ENCODE measurements at places on chromosomes 1 and 21. TPM values are rescaled to one million over a fixed set of nuclear protein-coding genes. Genes with fewer than 3 reads are reported as not detected.

Gene MYOM3
- 0.70 TPM for total RNA-seq

GRCh38 chr1:47963568-47964358 lies 33.4 kb downstream of the TRABD2B start:
- no peaks in the 10 kb centered on the region for H3K27me3 ChIP-seq
- H3K27ac ChIP-seq, result no peak overlapping the region
- peak; percentile 35 for DNase-seq
- no peaks in the 10 kb centered on the region for H3K4me1 ChIP-seq
- H3K4me3 ChIP-seq, result no peak overlapping the region
- H3K36me3 ChIP-seq, result no peaks in the 10 kb centered on the region

DNA sequence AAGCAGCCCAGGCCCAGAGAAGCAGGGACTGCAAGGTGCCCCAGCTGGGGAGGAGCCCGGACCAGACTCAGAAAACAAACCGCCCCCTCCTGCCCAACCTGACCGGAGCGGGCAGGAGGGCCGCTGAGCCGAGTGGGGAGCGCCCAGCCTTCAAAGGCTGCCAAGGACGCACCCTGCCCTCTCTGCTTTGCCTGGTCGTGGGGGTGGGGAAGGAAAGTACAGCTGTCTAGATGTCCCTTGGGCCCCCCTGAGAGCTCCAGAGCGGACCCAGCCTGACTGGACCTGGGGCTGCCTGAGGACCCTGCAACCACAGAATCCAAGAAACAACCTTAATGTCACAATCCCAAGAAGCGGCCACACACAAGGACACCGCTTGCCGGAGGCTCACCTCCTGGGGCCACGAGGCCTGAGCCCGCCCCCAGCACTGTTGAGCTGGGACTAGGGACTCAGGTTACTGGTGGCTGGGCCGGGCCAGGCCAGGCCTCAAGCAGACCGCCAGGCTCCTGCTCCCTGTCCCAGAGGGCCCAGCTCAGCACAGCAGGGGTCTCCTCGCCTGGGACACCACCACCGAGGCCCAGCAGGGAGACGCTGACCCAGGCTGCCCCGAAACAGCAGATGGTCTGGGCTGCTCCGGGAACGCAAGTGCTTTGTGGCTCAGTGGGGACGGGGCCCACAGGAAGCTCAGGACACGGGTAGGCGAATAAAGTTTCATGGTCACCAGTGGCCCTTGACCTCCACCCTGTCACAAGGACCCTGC lies 1.4 kb downstream of the DVL1 start:
- H3K27me3 ChIP-seq, result no peaks in the 10 kb centered on the region
- H3K36me3 ChIP-seq, result no peaks in the 10 kb centered on the region
- H3K4me1 ChIP-seq, result peaks cover 5% of the 10 kb centered on the region

DNA sequence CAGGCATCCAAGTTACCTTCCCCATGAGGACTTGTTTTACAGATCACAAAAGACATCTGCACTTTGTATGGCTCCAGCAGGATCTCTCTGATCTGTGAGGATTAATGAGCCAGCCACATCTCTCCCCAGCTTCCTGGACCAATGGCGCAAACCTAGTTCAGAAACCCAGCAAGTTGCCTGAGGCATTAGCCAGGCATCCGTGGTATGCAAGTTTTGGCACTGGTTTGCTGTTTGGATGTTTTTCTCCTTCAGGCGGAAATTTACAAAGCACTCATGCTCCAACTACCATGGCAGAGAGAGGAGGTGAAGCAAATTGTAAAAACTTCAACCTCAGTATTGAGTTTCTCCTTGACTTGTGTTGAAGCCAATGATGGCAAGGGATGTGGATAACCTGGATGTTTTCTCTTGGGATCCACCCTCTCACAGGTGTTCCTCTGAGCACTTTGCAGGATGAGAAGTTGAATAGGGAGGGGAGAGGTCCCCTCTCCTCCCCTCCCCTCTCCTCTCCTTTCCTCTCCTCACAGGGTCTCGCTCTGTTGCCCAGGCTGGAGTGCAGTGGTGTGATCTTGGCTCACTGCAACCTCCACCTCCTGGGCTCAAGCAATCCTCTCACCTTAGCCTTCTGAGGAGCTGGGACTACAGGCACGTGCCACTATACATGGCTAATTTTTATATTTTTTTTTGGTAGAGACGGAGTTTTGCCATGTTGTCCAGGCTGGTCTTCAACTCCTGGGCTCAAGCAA lies 25.6 kb upstream of the ENO1 start:
- no peaks in the 10 kb centered on the region for H3K4me1 ChIP-seq
- H3K4me3 ChIP-seq, result no peak overlapping the region
- H3K36me3 ChIP-seq, result no peaks in the 10 kb centered on the region

Gene CYP4A11
- total RNA-seq, result not detected

Gene LCE1B
- not detected for total RNA-seq

Gene ZBTB8B
- total RNA-seq, result 1.8 TPM

DNA sequence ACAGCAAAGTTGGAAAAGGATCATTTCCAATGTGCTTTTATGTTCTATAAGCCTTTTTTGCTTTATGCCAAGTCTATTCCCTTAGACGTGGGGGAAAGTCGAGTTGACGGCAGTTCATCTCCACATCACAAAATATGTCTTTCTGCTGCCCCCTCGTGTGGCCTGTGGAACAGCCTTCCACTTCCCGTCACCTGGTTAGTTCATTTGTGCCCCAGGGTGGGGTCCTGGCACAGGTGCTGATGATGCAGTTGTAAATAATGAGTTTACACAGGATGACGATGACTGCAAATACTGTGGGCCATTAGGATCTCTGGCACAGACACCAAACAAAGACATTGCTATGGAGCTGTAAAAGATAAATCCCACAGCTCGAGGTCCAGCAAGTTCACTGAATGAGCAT lies 10.0 kb upstream of the OTUD3 start:
- H3K36me3 ChIP-seq, result no peaks in the 10 kb centered on the region
- peaks cover 8% of the 10 kb centered on the region for H3K27me3 ChIP-seq
- H3K27ac ChIP-seq, result no peak overlapping the region
- H3K4me1 ChIP-seq, result no peaks in the 10 kb centered on the region
- H3K4me3 ChIP-seq, result no peak overlapping the region
- DNase-seq, result no peak

- H3K4me3 ChIP-seq, result no peak overlapping the region
- H3K27ac ChIP-seq, result peak overlapping the region; percentile 100
- no peaks in the 10 kb centered on the region for H3K27me3 ChIP-seq
Measured at GRCh38 chr21:28754862-28755261, 237.8 kb downstream of the LTN1 start.

- H3K27ac ChIP-seq, result no peak within 1 kb of the TSS
- H3K4me1 ChIP-seq, result no peaks in the 10 kb centered on the region
- H3K27me3 ChIP-seq, result no peaks in the 10 kb centered on the region
- H3K4me3 ChIP-seq, result no peak within 1 kb of the TSS
- H3K36me3 ChIP-seq, result no peaks in the 10 kb centered on the region
- peak; percentile 38 for DNase-seq
Measured at GRCh38 chr1:109687641-109688499, at the start of gene GSTM1. Gene GSTM1, plus strand, starts transcription at chr1:109687817. Its CDS starts 57 bp downstream, at chr1:109687874.

- no peaks in the 10 kb centered on the region for H3K27me3 ChIP-seq
- H3K4me1 ChIP-seq, result no peaks in the 10 kb centered on the region
- no peak overlapping the region for H3K4me3 ChIP-seq
- no peaks in the 10 kb centered on the region for H3K36me3 ChIP-seq
- no peak overlapping the region for H3K27ac ChIP-seq
- no peak for DNase-seq
Measured at GRCh38 chr21:36076878-36077655, 7.2 kb downstream of the CBR1 start.

GRCh38 chr1:41122851-41123518 lies 101.5 kb upstream of the SLFNL1 start:
- no peak overlapping the region for H3K4me3 ChIP-seq
- DNase-seq, result peak; percentile 64
- peaks cover 8% of the 10 kb centered on the region for H3K4me1 ChIP-seq

Data from cardiac muscle cell (in vitro differentiated cells and primary cell).